ENCODE measurements at places on chromosomes 6 and 20.

GRCh38 chr20:49710971-49711666 lies 2.6 kb downstream of the B4GALT5 start:
- DNase-seq, result no peak

GRCh38 chr6:155377061-155377460 lies 62.8 kb upstream of the TFB1M start:
- no peak for DNase-seq

GRCh38 chr20:11672959-11673358 lies 244.7 kb upstream of the BTBD3 start:
- no peak for DNase-seq

DNA sequence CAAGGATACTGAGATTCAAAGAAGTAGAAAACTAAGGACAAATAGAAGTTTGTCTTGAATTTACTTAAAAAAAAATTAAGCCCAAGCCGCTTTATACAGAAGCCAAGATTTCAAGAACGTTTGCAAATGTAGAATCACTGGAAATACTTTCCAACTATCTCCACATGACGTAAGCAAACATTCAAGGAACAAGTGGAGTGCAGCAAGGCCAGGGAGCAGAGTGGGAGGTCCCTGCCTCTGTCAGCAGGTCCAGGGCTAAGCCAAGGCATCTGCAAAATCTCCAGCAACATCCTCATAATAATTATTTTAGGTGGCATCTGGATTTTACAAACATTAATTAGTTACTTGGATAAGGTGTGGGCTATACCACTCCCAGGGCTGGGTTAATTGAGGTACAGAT lies 60.1 kb upstream of the AKIRIN2 start:
- no peak for DNase-seq

- no peak for DNase-seq
Measured at GRCh38 chr6:79465381-79465780, 71.8 kb downstream of the LCA5 start.

GRCh38 chr6:22068561-22069305 lies 228.1 kb downstream of the PRL start:
- DNase-seq, result no peak

- no peak for DNase-seq
Measured at GRCh38 chr6:74069089-74069581, 373.1 kb downstream of the CD109 start.

DNA sequence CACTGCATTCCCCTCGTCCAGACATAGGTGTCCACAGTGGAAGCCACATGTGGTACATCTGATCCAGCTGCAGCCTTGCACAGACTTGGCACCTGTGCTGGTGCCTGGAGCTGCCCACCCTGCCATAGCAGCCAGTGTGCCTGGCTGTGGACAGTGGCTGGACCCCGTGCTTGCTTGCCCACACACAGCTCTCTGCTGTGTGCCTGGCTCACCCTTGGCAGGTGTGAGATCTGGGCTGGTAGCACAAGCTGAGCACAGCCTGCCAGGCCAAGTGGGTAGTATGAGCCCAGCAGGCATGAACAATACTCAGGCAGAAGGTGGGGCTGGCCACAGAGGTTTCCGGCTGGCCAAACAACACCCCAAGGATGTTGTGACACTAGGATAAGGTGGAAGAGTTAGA lies 614.4 kb downstream of the BCKDHB start:
- DNase-seq, result no peak

- no peak for DNase-seq
Measured at GRCh38 chr20:47927385-47927851, 142.1 kb upstream of the SULF2 start.

GRCh38 chr20:62728781-62729300 lies 20.2 kb downstream of the NTSR1 start:
- DNase-seq, result peak; percentile 53

DNA sequence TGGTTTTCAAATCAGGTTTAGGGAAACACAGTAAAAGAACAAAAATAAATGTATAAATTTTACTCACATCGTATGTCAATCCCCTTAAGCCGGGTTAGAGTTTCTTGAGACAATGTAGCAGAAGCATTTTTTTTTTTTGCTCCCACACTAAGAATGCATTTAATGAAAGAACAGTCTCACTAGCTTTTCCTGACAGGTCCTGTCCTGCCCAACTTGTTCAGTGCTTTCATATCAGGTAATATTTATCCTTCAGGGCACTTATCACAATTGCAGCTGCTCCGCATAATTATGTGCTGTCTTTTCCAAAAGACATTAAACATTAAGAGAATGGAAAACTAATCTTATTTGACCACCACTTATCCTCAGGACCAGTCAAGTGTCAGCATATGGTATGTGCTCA lies 632.0 kb downstream of the HTR1B start:
- no peak for DNase-seq

GRCh38 chr6:35602133-35602946 lies 86.4 kb downstream of the FKBP5 start:
- DNase-seq, result no peak

DNA sequence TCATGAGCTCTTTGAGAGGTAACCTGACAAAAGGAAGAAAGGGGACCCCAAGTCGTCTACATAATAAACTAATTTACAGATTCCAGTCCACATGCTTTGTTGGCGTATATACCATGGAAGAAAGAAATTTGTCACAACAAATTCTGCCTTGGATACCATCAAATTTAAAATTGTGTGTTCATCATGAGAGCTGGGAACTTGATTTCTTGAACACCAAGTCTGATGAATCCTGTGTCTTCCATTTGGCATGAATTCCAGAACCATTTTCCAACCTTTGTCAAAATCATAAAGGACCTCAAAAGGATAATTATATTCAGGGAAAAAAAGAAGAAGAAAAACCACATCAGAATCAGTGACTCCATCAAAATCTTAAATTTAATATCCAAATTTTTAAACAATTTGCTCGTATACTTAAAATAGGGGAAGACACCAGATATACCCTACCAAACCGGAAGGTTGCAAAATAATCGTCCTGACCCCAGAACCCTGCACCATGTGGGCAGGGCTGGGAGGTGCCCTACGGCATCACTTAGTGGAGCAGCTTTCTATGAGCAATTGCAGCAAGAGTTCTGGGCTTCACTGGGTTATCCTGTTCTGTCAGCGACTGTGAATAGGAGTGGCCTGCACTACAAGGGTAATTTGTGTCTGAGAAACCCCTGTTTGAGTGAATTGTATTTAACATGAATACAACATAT lies 74.1 kb upstream of the INSM1 start:
- DNase-seq, result no peak

- DNase-seq, result no peak
Measured at GRCh38 chr6:4113649-4114048, 21.7 kb downstream of the ECI2 start.

DNA sequence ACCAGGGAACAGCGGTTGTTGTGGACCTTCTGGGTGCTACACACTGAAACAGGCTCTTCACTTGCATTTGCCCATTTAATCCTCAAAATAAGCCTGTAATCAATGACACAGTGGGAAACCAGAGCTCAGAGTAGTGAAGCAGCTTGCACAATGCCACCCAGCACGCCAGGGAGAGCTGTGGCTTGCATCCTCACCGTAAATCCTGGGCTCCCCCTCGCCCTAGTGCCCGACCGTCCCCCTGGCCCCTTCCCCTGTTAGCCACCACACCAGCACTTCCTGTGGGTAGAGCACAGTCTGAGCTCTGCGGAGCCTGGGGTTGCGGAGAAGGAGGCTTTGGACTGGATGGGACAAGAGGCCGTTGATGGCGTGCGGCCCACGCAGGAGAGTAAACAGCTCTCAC lies 14.5 kb downstream of the VSTM2L start:
- DNase-seq, result no peak

DNA sequence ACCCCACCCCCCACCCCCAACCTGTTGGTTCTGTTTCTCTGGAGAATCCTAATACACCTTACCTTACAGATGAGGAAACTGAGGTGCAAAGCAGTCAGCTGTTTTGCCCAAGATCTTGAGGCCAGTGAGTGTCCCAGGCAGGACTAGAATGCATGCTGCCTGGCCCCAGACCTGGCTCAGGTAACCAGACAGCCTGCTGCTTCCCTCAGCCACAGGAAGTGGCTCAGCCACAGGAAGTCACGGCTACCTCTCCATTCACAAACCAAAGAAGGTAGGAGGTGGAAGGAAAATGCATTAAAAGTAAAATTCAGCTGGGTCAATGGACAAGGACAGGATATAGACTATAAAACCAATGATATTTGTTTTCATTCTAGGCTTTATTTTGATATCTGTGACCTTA lies 517.6 kb downstream of the CD83 start:
- DNase-seq, result no peak

- DNase-seq, result no peak
Measured at GRCh38 chr6:116397914-116398313, 27.2 kb downstream of the DSE start.

- no peak for DNase-seq
Measured at GRCh38 chr6:21905531-21905930, 312.0 kb downstream of the SOX4 start.

DNA sequence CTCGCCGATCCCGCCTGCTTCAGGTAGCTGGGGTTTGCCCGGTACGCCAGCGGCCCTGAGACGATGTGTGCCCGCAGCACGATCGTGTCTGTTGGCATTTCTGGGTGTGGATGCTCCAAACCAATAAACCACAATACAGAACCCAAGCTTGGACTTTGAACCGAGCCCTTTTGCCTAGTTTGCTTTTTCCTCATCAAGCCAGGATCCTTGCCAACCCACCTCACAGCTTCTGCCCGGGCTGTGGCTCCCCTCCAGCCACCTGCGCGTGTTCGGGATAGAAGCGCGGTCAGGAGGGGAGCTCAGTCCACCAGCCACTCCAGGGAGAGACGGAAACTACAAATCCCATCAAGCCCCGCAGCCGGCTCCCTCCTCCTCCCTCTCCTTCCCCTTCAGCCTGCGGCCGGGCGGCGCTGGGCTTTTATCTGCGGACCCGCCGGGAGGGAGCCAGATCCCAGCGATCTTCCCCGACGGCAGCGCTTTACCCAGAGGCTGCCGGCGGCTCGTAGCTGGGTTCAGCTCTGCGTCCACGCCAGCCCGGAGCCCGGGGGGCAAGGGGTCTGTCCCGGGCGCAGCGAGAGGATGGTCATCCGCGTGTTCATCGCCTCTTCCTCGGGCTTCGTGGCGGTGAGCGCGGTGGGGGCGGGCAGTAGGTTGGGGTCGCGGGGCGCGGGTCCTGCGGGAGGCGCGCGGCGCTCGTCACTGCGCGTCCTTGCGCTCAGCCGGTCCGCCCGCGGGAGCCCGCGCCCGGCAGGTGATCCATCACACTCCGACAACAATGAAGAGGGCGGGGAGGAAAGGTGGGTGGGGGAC lies at the start of gene SH3BGRL2:
Gene SH3BGRL2, plus strand, starts transcription at position 447 of the 810 bp plus-strand sequence. Its CDS starts 133 bp downstream, at position 580.
- DNase-seq, result peak; percentile 90

GRCh38 chr6:28312939-28313338 lies 23.0 kb downstream of the ZSCAN31 start:
- DNase-seq, result no peak

DNA sequence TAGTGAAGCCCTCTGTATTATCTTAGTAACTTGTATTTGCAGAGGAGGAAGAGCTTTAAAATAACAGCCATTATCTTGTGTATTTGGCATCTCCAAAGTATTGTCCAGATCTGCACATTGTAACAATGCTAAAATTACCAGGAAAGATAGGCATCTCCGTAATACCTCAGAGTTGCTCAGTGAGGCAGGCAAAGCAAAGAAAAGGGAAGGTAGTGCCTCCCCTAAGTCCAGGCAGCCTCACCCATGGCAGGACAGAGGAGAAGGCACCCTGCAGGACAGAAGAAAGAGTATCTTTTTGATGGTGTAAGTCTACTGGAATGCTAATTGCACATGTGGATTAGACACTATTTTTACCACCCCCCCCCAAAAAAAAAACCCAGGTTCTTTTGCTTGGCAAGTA lies 13.6 kb upstream of the SSTR4 start:
- no peak for DNase-seq

GRCh38 chr6:7896465-7896987 lies 14.1 kb downstream of the TXNDC5 start:
- no peak for DNase-seq

DNA sequence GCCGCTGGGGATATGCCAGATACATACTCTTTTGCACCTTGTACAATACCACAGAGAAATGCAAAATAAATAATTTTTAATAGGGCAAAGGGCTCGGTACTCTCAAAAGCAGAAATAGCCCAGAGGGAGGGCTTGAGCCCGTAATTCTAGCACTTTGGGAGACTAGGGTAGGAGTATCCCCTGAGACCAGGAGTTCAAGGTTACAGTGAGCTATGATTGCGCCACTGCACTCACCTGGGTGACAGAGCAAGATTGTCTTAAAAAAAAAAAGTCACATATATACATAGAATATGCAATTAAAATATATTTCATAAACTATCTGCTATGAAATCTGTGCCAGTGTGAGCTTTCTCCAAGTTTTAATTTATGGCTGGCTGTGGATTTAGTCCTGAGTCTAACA lies 818 bp upstream of the TRMT11 start:
- no peak for DNase-seq

- DNase-seq, result no peak
Measured at GRCh38 chr6:169998457-169998856, 247.0 kb downstream of the ERMARD start.

DNA sequence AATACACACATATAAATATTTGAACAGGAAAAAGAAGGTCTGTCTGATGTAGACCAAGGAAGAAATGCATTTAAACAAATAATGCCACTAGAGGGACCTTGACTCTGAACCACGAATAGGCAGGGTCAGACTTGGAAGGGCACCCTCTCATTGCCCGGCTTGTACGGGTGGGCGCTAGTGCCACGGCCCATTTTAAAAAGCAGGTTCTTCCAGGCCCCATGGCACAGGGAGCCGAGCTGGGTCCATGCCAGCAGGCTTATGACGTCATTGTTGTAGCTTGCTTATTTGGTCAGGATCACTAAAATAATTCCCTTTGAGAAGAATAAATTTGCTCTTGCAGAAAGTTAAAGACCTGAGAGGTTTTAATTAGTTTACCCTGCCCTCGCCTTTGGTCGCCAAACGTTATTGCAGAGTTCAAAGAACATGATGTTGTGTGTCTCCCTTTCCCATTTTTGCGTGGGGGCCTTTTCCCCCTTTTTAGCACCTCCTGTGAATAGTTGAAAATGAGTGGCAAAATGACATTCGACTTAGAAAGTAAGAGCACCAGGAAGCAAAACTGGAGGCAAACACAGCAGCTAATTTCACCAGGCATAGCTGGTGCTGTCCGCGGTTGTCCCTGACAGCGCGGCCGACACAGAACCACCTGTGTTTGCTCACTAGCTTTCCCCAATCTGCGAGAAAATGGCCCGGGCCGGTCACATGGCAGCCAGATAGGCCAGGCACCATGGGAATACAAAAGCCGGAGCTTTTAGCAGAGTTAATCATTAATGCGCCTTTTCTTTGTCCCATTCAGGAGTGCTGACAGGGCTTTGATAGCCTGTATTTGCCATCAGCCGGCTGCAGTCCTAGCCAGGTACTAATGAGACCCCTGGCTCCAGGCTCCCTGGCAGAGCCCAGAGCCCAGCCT lies 93.8 kb downstream of the FOXA2 start:
- DNase-seq, result no peak

- no peak for DNase-seq
Measured at GRCh38 chr6:137162692-137163306, 10.6 kb downstream of the IL22RA2 start.

DNA sequence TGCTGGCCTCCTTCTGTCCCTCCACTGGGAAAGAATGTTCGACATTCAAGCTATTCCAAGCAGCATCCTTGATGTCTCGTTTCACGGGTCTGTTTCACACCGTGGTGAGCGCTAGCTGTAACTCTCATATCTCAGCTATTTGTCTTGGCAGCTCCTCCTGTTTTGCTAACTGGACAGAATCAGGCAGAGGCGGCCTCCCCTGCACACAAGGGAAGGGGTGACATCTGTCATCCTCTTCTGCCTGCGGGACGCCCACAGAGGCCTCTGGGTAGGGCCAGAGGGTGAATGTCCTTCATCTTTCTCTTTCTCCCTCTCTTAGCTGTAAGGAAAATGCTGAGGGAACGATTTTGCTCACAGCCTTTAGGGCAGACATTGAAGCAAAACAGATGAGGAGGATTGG lies 232.8 kb upstream of the GMDS start:
- DNase-seq, result no peak
